ENCODE measurements at places on chromosomes 7 and 10.

- peak; percentile 55 for DNase-seq
Measured at GRCh38 chr10:70584909-70585544, 17.5 kb downstream of the PRF1 start.

GRCh38 chr7:105976868-105977267 is 13.8 kb downstream of the CDHR3 start:
- DNase-seq, result no peak

GRCh38 chr7:138138244-138138643 is 62.0 kb downstream of the AKR1D1 start:
- DNase-seq, result no peak

DNA sequence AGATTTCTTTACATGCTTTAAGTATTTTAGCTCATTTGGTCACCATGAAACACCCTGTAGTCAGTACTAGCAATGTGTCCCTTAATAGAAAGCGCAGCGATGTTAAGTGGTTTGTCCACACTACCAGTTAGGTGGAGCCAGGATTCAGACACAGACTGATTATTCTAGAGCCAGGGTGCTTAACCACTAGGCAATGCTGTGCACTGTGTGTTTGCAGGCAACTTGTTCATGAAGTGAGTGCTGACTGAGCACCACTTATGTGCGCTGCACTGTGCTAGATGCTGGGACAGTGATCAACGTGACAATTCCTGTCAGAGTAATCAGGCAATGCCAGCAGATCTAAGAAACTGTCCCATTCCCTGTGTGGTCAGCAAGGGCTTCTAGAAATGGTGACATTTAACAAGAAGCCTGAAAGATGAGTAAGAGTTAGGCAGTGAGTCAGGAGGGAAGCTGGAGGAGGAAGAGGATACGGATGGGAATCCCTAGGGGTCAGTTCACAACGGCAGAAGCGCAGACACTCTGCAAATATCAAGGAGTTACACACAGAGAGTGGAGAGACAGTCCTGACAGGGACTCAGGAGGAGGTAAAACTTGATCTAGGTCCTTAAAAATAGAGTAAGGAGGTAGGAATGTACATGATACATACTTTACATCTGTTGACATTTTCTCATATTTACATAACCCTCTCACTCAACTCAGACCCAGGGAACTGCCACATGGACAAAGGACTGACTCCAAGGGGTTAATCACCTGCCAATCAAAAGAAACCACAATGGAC is 69.7 kb upstream of the EGR2 start:
- no peak for DNase-seq

DNA sequence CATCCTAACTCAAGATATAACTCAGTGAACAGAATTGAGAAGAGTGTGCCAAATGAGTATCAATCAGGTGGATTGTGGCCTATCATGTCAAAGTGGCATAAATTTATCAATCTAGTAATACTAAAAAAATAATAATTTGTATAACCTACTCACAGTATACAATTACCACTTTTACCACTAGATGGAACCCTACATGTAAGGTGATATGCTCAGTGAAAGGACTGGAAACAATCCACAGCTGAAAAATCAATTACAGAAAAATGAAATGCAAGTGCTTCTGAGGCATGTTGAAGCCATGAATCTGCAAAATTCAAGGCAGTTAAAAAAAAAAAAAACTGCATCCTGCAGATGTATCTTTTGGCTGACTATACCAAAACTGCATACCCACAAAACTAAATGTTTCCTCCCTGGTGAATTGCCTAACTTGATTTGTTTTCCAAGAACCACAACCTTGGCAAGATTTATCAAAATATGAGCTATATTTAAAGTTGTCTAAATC is 13.9 kb downstream of the ARHGAP19 start:
- no peak for DNase-seq

DNA sequence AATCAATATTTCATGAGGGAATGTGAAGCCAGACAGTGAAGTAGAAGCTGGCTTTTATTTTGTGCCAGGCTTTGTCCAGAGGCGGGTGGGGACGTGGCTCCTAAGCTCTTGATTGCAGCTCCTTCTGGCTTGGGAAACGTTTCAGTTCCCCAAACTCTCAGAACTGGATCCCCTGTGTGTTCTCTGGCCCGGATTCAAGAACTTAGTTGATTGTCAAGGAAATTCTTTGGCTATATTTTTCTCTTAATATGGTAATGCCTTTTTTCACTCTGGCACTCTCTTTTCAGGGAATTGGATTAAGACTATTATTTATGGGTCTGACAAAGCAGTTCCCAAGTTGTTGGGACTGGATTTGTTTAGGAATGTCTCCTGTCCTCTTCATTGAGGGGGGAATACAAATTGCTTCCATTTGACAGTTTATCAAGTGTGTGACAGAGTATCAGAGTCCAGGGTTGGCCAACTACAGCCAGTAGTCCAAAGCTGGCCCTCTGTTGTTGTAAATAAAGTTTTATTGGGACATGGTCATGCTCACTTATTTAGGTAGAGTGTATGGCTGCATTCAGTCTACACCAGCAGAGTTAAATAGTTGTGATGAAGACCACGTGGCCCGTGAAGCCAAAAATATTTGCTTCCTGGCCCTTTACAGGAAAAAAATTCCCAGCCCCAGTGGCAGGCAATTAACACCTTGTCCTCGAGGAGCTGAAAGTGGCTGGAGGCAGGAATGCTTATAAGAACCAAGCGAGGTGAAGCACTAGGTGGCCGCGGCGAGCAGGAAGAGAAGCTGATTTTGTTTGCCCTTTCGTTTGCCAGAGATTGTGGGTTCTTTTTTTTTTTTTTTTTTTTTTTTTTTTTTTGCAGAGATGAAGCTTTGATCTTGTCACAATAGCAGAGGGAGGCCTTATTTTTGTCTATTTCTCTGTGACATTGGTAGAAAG is 34.3 kb downstream of the HTRA1 start:
- no peak for DNase-seq

- DNase-seq, result no peak
Measured at GRCh38 chr7:69211739-69212138, 386.5 kb upstream of the AUTS2 start.

DNA sequence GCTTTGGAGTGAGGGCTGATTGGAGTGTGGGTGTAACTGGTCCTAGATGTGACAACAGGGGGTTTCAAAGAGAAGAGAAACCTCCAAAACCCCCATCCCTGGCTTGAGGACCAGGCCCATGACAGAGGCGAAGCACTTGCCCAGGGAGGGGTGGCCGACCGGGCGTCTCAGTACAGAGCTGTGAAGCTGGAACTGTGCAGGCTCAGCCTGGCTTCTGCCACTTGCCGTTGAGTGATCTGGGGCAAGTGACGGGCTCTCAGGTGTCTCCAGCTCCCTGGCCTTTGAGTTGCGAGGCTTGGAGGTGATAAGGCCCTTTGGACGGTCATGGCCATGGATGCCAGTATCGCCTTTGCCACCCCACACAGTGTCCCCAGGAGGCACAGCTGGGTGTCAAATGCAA is 531.4 kb upstream of the FOXK1 start:
- DNase-seq, result no peak

DNA sequence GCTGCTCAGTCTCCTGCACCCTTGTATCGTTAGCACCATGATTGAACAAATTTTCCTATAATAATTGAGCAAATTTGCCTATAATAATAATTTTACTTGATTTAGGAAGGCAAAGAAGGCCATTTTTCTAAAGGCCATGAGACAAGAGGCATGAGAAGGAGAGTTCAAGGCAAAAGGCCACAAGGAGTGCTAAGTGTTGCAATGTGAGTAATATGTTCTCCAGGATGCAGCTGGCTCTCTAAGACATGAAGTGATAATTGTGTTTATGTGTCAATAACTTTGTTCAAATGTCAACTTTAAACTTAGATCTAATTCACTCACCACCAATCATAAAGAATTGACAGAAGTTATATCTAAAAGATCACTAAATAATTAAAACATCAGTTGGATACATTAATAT is 53.8 kb downstream of the SGCE start:
- no peak for DNase-seq

GRCh38 chr10:127756264-127756663 is 19.3 kb downstream of the FOXI2 start:
- DNase-seq, result no peak

- no peak for DNase-seq
Measured at GRCh38 chr10:86056672-86057071, 309.9 kb downstream of the GRID1 start.

DNA sequence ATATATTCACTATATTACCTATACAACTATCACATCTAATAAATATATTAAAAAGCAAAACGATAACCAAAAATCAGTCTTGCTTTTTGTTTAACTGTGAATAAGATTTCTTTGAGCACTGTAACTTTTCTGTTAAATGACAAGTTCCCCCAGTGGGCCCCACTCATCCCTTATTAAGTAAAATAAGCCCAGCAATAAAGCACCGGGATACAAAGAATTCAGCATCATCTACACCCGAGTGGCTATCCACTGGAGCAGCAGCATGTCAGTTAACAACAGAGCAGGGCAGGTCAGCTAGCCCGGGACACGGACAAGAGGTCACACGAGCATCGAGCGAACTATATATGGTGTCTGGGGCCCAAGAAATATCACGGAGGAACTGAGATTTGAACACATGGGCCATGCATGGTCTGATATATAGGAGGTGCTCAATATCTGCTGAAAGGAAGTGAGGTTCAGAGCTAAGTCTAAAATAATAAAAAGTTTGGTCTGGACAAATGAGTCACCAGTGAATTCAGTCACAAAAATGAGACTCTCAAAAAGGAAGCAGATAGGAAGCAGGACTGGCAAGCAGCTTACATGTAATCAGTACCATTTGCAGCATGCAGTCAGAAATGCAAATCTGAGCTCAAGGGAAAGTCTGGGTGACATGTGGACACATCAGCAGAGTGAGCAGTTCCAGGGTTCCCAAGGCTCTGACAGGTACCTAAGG is 4.1 kb downstream of the ERCC6 start:
- no peak for DNase-seq

GRCh38 chr10:28317760-28318159 is 14.9 kb upstream of the MPP7 start:
- DNase-seq, result no peak

DNA sequence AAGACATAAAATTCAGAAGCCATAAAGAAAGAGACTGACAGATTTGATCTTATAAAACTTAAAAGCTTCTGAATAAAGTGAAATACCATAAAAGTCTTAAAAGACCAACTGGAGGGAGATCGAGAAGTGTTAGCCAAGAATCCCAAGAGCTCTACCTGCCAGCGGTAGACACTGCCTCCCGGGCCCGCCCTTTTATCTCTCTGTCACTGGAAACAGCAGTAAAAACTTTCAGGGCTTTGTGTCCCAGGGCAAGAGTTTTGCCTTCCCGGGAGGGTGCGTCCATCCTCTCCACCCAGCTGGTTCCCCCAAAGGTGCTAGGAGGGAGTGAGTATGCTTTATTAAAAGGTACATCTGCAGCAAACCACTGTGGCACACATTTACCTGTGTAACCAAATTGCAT is 5.8 kb downstream of the PLA2G12B start:
- DNase-seq, result no peak

GRCh38 chr10:33334805-33335550 is 511 bp upstream of the NRP1 start:
- no peak for DNase-seq

GRCh38 chr10:100634034-100634433 is 98.3 kb downstream of the HIF1AN start:
- DNase-seq, result no peak

- no peak for DNase-seq
Measured at GRCh38 chr10:91602868-91603568, 29.9 kb downstream of the PPP1R3C start.

GRCh38 chr7:4256286-4256685 is 425.8 kb upstream of the FOXK1 start:
- no peak for DNase-seq

DNA sequence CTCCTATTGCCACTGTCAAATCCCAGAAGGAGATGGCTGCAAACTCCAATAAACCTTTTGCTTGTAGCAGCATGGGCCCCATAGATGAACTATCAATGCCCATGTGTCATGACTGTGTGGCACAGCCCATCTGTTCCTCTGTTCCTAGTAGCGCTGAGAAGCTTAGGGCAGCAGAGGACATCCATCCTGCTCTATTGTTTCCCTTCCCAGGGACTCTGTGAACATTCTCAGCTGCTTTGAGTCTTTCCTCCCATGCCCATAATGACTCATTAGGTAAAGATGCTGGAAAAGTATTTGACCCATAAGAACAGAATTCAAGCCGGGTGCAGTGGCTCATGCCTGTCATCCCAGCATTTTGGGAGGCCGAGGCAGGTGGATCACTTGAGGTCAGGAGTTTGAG is 28.3 kb downstream of the STMP1 start:
- DNase-seq, result no peak

DNA sequence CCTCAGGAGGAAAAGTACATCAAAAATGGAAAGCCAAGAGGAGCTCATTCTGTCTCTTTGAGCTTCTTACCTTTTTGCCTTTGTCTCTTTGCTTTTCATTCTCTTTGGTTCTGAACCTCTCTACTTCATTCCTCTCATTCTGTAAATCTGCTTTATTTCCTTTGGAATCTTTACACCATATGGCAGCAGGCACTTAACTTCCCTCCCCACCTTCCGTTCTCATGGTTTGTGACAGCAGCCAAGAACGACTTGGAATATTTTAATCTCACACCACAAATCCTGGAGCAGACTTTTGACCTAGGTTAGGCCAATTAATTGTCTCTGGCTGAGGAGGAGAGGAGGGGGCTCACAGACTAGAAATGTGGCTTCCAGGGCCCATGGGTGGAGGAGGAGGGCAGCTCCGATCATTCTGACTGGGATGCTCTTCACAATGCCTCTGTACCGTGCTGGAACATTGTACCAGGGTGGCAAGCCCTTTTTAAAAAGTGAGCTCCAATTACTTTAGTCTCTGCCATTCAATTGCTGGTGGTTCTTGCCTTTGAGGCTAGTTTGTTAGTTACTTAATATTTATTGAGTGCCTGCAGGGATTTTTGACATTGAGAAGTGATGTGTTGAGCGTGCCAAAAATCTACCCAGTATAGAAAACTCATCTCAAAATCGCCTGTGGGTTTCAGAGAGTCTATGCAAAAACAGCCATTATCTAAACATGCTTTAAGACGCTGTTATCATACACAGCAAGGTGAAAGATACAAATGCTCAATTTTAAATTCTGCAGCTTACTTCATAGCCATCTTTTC is 386.6 kb downstream of the DPP6 start:
- no peak for DNase-seq

- DNase-seq, result no peak
Measured at GRCh38 chr10:128096486-128097199, 29.6 kb downstream of the MKI67 start.

DNA sequence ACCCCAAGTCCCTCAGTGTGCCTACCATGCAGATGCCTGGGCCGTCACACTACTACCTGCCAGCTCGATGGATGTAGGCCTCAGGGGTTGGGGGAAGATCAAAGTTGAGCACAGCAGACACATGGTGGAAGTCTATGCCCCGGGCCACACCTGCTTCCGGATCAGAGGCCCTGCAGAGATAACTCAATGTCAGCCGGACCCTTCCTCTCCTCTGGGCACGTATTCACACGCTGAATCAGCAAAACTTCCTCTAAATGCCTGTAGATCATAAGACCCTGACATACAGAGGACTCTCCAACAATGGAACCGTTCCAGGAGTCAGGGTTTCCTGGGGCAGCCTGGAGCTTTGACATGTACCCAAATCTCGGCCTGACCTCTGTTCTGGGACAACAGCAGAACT is 3.7 kb downstream of the DDX56 start:
- DNase-seq, result no peak

GRCh38 chr7:39375047-39375873 is 190.9 kb upstream of the YAE1 start:
- DNase-seq, result no peak

GRCh38 chr10:113527211-113527906 is 25.5 kb upstream of the HABP2 start:
- no peak for DNase-seq

GRCh38 chr10:108850138-108850854 is 1073.0 kb downstream of the XPNPEP1 start:
- no peak for DNase-seq

All from iPS DF 6.9 (cell line).